Stimulated activated CD8-positive, alpha-beta memory T cell treated with anti-CD3 and anti-CD28 coated beads, Interleukin-7, amount 100 ng/mL, for 1 hour (primary cell): ENCODE measurements at places on chromosomes 7 and 10.

GRCh38 chr7:16708980-16709379, 44.6 kb upstream of the TSPAN13 start:
- no peak for DNase-seq

- DNase-seq, result no peak
These were observed 97.2 kb downstream of the KAT6B start for GRCh38 chr10:74923556-74923955.

- DNase-seq, result no peak
These were observed 7.6 kb downstream of the FAM53B start for GRCh38 chr10:124736491-124737136.

- no peak for DNase-seq
These were observed 110.1 kb upstream of the POM121L12 start for GRCh38 chr7:52925332-52925731.

- no peak for DNase-seq
These were observed 60.0 kb downstream of the MINDY4 start for GRCh38 chr7:30831227-30831626.

DNA sequence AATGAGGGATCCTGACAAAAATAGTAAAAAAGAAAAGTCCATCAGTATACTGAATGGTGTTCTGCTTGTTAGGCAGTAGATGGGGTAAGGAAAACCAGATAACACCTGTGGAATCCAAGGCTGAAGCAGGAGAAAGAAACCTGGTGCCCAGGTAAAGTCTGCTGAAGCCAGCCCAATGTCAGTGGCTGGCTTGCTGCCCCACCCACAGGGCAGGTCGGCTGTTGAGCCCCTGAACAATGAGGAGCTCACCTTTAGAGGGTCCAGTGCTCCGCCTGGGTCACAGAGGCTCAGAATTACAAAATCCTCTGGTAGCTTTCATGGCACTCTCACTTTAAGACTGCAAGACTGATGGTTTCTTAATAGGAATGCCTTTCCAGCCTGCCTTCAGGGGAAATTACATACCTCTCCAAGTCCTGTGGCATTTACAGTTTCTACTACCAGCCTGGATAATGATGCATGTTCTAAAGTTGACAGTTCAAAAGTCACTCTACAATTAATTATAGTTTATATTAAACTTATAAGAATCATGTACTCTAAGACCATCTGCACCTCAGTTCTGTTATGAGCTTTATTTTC, 23.8 kb downstream of the DHX32 start:
- DNase-seq, result no peak

GRCh38 chr7:90723866-90724265, 127.7 kb downstream of the CDK14 start:
- no peak for DNase-seq

GRCh38 chr10:33935350-33935749, 600.9 kb upstream of the NRP1 start:
- DNase-seq, result no peak

GRCh38 chr7:121545418-121545817, 149.3 kb upstream of the FAM3C start:
- no peak for DNase-seq
